ENCODE measurements at places on chromosomes 5 and 9.
A peak's percentile ranks its signal among the peaks of the same experiment; 100 is the strongest.

- peak; percentile 65 for DNase-seq
Measured at GRCh38 chr9:109974143-109974917, 194.3 kb downstream of the PALM2AKAP2 start.

GRCh38 chr9:85940832-85941621 is at the start of gene NAA35:
Gene NAA35 (plus strand): TSS chr9:85941146. CDS start chr9:85942160, 1,014 bp downstream.
- DNase-seq, result peak; percentile 99

- no peak for DNase-seq
Measured at GRCh38 chr5:6718161-6718681, 5.0 kb downstream of the TENT4A start.

DNA sequence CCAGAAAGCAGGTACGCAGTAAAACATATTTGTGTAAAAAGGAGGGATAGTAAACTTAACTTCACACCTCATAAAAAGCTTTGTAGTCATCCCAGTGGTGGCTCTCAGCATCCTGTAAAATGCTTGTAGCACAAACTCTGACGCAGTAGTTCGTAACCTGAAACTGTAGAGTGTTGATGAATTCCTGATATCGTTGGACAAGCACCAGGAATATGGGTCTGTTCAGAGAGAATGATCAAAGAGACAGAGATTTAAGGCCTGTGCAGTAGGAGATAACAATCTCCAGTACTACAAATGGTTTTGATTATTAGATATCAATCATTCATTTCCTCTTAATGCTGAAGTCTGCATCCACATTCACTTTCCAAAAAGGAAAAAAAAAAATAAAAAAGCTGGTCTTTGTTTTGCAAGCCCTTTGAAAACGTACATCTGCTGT is 148.5 kb downstream of the KIAA0825 start:
- DNase-seq, result no peak

GRCh38 chr9:98502976-98503325 is 205.8 kb downstream of the GABBR2 start:
- no peak for DNase-seq

GRCh38 chr5:14884062-14884612 is 12.6 kb upstream of the ANKH start:
- DNase-seq, result no peak

- DNase-seq, result no peak
Measured at GRCh38 chr5:169861934-169862333, 118.4 kb downstream of the INSYN2B start.

DNA sequence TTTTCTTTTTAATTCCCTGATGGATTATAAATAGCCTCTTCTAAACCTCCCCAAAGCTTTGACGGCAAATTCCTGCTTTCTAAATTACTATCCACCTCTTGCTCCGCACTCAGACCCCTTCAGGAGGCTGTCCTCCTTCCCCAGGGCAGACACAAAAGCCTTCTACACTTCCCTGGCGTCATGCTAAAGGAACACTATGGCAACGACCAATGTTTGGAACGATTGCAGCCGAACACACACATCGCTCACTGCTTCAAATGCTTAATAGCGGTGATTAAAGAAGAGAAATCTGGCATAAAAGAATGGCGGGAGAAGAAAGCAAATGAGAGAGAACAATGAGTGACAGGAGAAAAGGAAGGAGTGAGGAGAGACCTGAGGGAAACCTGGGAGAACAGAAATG is 297.3 kb downstream of the MLLT3 start:
- no peak for DNase-seq

DNA sequence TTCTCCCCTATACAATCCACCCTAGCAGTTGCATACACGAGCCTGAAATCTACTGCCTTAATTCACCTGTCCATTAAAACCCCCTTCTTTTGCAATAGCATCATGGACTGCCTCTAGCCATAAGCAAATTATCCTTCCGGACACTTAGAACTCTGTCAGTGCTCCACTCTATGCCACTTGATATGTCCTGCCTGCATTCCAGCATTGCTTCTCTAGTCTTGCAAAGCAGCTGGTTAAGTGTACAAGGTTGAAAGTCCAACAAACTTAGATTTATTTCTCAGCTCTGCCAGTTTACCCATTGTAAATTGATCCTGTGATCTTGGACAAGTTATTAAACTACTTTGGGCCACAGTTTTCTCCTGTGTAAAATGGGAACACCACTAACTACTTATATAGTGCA is 197.9 kb downstream of the EPB41L4A start:
- no peak for DNase-seq

GRCh38 chr5:77239126-77239741 is 28.8 kb downstream of the PDE8B start:
- DNase-seq, result peak; percentile 46

DNA sequence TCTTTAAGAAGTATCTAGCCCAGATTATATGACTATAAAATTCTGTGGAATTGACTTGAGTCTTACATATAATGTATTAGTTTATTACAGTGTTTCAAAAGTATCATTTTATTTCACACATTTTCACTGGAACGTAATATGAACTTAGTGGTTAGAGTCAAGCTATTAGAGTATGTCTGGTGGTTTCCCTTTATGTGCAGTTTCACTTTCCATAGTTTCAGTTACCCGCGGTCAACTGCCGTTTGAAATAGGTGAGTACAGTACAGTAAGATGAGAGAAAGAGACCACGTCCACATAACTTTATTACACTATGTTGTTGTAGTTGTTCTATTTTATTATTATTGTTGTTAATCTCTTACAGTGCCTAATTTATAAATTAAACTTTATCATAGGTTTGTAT is 50.5 kb downstream of the COMMD10 start:
- DNase-seq, result peak; percentile 65

DNA sequence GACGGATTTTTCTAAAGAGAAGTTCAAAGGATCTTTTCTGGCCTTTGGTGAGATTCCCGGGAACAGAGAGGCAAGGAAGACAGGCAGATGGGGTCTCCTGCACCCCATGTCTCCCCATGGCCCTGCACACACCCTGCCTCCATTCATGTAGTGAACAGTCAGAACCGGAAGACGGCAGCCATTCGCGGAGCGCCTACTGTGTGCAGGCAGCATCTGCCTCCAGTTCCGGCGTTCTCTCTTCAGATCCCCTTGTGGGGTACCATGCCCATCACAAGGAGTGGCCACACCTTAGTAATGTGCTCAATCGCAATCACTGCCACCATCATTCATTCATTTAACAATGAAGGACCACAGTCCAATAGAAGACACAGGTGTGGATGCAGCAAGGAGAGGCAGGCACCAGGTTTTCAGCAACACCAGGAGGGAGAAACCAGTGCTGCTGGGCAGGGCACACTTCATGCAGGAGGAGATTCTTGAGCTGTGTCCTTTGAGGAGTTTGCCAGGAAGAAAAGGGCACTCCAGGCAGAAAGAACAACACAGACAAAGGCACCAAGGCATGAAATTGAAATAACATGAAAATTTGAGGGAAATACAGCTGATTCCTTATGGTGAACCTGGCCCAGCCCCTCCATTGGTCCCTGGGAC is 171.5 kb upstream of the PHYKPL start:
- no peak for DNase-seq

DNA sequence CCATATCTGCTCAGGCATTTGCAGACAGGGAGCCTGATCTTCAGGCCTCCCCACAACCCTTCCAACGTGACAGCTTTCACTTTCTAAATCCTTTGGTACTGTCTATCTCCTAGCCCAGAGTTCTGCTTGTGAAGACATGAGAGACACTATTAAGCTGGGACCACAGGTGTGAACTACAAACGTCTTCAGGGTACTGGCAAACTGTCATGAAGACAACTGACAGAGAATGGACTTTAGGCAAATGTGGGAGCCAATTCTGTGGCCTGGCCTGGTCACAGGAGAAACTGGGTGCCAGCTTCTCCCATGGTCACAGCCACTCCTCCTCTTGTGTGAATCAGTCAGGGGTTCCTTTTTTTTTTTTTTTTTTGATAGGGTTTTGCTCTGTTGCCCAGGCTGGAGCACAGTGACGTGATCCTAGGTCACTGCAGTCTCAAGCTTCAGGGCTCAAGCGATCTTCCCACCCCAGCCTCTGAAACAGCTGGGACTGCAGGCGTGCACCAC is 10.4 kb downstream of the TRIM14 start:
- DNase-seq, result peak; percentile 55

DNA sequence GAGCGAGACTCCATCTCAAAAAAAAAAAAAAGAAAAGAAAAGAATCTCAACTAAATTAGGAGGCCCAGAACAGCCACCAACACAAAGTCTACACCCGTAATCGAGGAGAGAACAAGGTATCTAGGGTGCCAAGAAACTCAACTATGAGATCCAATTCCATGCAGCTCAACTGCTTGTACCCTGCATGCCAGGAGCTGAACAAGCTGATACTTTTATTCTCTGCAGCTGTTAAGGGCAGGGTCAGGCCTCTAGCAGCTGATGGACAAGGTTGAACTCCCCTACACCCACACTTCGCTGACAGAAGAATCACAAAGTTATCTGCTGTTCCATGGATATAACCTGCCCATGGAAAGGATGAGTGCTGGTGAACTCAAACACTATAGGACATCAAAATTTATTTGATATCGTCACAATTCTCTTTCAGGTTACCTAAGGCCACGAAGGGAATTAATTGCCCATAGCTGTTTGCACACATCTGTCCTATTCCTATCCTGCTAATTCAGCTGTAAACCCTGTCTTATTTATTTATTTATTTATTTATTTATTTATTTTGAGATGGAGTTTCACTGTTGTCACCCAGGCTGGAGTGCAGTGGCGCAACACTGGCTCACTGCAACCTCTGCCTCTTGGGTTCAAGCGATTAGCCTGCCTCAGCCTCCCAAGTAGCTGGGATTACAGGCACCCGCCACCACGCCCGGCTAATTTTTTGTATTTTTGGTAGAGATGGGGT is 20.7 kb downstream of the UBAP2 start:
- DNase-seq, result no peak

- no peak for DNase-seq
Measured at GRCh38 chr5:135120951-135121350, 86.9 kb upstream of the PITX1 start.

GRCh38 chr9:32524892-32525708 is 896 bp downstream of the RIGI start:
- DNase-seq, result peak; percentile 45

DNA sequence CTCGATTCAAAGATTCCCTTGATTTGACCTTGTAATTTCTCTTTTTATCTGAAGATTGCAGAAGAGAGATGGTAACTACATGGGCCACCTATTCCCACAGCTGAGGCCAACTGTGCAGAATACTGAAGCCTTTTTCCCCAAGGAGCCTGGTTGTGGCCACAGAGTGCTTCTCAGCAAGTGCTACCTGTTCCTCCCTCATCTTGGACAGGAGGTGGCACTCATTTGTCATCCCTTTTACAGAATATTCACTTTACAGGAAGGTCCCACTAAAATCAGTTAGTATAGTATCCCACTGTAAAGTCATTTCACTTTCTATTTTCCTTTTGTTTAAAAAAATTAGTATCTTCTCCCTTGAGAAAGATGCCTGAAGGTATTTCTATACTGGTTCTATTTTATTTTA is 346.4 kb downstream of the ARL15 start:
- DNase-seq, result no peak

DNA sequence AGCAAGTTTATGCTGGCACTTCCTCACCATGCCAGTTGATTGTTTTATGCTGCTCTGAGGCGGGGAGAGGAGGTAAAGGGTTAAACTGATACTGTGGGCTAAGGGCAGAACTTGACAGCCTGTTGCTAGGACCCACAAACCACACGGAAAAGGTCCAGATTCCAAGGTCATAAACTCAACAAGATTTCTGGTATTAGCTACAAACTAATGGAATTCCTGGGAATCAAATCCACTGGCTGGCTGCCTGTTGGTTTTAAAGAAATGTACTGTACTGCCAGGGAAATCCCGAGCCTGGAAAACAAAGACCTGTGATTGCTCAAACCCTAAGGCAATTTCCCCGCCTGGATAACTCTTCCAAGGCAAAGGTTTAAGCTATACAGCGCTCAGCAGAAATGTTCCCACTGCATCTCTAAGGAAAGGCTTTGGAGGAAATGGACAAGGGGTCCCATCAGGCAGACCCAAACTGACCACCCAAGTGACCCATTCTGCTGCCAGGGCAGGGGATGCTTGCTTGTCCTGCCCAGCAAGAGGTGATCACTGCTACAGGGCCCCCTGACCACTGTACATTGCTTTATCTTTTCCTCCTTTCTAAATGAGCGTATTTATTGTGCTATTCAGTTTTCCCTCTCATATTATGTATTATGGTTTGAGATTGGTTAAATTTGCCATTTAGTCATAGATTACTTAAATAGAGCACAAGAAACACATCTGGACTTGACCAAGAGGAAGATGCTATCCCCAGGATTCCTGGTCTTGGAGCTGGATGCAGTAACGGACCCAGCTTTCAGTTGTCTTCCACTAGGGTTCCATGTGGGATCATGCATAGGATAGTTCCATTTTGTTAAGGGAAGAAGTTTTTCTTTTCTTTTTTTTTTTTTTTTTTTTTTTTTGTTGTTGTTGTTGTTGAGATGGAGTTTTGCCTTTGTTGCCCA is 124.3 kb downstream of the SUSD1 start:
- no peak for DNase-seq

DNA sequence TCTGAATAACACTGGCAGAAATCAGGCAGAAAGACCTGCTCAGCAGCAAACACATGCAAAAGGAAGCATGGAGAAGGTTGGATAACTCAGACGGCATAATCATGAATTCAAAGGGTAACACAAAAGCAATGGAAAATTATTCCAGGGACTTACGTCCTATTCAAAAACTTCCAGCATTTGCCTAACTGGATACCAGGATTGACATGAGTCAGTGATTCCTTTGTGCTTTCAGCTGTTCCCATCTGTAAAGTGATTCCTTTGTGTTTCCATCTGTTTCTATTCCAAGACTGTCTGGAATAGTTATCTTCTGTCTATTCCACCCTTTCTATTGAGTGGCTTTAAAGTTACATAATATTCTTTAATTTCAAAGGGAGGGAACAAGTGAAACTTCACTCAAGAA is 1361.7 kb upstream of the CDH9 start:
- no peak for DNase-seq

DNA sequence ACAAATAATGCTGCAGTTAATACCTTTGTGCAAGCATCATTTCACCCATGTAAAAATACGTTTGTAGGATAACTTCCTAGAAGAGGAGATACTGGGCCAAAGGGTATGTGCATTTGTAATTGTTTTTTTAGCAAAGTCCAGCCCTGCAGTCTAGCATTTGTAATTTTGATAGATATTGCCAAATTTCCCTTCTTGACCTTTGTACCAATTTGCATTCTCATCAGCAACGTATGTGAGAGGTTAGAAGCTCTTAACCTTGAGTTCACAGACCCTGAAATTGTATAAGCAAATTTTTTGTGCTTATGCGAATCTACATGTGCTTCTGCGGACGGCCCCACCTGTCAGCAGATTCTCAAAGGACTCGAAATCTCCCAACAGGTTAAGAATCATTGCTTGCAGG is 18.6 kb upstream of the TOMM5 start:
- DNase-seq, result no peak

GRCh38 chr9:99237356-99237755 is 15.3 kb downstream of the SEC61B start:
- DNase-seq, result no peak

GRCh38 chr5:168312606-168313295 is 21.3 kb downstream of the WWC1 start:
- no peak for DNase-seq

Measured in activated CD8-positive, alpha-beta T cell treated with anti-CD3 and anti-CD28 coated beads for 36 hours (primary cell).